ENCODE measurements at places on chromosomes 2 and 18.

- DNase-seq: no peak
Measured at GRCh38 chr2:234949762-234950434, 1.9 kb upstream of the SH3BP4 start.

DNA sequence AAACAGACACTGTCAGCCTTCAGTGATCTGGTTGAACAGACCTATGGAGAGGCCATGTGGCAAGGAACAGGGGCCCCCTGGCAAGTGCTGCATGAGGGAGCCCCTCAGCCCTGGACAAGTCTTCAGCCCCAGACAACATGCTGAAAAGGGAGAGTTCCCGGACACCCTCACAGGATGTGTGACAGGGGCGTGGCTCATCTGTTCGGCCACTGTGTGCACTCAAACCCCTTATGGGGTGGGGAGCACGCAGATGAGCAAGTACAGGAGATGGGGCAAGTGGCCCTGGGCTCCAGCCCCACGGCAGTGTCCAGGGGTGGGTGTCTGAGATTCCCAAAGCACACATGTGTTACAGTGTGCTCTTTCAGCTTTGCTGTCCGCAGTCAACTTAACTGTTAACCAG lies 35.4 kb upstream of the MPPE1 start:
- DNase-seq: no peak

- no peak for DNase-seq
Measured at GRCh38 chr2:118969734-118970395, 27.9 kb downstream of the MARCO start.

GRCh38 chr2:210299866-210300373 lies 15.1 kb downstream of the MYL1 start:
- DNase-seq: no peak

- no peak for DNase-seq
Measured at GRCh38 chr2:30225131-30225762, 6.1 kb upstream of the LBH start.

DNA sequence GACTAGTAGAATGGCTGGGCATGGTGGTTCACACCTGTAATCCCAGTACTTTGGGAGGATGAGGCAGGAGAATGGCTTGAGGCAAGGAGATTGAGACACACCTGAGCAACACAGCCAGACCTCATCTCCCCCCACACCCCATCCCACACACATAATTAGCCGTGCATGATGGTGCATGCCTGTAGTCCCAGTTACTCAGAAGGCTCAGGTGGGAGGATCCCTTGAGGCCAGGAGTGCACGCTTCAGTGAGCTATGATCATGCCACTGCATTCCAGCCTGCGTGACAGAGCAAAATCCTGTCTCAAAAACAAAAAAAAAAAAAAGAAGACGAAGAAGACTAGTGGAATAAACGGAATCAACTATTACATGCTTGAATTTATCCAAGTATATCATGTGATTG lies 150.0 kb downstream of the STK39 start:
- DNase-seq: no peak

DNA sequence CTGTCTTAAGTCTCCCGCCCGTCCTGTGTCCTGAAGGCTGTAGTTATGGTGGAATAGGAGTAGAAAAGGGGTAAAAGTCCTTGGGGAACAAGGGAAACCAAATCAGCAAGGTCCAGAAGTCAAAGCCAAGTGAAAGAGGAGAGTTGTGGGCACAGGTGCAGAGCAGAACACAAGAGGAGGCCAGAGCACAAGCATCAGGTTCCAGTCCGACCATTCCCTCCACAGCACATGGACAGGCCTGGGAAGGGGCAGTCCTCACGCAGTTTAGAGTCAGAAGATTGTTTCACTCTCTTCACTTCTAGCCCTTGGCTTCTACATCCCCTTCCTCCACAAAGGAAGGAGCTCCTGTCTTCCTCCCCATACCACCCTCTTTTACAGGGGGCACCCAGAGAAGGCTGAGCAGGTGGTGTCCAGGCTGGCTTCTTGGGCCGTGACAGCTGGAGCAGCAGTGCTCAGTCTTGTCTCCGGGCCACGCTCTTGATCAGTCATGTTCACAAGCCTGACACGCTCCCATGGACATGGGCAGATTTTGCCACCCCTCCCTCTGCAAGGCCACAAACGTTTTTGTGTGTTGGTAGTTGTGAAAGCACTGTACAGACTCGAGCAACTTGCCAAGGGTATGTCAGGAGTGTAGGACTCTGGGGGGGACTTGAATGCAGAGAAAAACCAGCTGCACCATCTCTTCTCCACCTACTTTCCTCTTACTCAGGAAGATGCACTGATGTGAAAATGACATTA lies 138.5 kb upstream of the DAPL1 start:
- no peak for DNase-seq

GRCh38 chr2:8491296-8492027 lies 190.4 kb upstream of the ID2 start:
- DNase-seq: no peak

DNA sequence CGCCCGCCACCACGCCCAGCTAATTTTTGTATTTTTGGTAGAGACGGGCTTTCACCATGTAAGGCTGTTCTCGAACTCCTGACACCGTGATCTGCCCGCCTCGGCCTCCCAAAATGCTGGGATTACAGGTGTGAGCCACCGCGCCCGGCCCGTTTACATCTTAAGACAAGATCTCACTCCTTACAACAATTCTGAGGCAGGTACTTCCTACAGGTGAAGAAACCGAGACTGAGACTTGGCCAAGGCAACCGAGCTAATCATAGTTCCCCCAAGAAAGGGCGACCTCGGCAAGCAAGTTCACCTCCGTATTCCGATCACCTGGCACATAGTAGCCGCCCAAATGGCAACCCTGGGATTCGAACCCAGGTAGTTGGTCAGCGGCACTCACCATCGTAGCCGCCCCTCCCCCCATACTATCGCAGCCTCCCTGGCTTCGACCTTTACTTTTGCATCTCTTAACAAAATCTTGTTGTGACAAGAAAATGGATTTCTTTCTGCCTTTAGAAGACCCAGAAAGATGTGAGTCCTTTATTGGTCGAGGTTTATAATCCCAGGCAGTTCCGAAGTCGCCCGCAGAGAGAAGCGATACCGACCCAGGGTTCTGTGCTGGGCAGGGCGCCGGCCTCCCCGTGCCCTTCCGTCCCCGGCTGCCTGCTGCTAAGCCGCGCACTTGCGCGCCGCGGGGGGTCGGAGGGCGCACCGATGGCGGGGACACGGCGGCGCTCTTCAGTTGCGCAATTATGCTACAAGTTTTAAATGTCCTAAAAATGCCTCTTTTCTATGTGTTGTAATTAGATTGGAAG lies 1.1 kb upstream of the FZD5 start:
- no peak for DNase-seq

DNA sequence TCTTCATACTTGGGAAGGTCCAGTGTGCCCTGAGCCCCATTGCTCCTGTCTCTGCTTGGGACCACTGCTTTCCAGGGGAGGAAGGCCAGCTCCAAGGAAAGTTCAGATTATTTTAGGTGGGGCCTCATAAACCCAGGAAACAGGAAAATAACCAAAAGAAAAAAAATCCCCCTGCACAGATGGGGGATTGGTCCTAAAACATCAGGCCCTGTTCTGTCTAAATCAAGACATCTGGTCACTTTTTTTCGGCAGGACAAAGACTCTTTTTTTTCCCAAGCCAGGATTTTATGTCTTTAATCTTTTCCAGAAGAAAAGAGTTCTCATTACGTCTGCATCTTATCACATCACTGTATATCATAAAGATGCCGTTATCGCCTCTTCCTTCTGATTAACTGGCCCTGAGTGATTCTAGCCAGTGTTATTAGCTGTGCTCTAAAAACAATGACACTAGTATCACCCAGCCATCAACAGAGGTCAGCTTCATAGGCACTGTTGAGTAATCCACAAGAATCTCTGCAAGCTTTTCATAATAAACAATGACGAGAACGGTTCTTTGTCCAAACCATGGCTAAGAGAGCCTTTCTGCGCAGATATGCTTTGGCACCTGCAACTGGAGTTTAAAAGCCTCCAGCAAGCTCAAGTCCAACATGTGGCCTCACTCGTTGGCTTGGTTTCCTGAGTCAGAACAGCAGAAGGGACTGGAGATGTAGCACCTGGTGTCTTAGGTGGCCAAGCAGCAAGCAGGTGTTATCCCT lies 138.2 kb downstream of the VAPA start:
- DNase-seq: no peak

GRCh38 chr2:235754357-235755207 lies 260.7 kb downstream of the AGAP1 start:
- DNase-seq: no peak

- DNase-seq: no peak
Measured at GRCh38 chr18:50720325-50720674, 99.5 kb downstream of the MRO start.

DNA sequence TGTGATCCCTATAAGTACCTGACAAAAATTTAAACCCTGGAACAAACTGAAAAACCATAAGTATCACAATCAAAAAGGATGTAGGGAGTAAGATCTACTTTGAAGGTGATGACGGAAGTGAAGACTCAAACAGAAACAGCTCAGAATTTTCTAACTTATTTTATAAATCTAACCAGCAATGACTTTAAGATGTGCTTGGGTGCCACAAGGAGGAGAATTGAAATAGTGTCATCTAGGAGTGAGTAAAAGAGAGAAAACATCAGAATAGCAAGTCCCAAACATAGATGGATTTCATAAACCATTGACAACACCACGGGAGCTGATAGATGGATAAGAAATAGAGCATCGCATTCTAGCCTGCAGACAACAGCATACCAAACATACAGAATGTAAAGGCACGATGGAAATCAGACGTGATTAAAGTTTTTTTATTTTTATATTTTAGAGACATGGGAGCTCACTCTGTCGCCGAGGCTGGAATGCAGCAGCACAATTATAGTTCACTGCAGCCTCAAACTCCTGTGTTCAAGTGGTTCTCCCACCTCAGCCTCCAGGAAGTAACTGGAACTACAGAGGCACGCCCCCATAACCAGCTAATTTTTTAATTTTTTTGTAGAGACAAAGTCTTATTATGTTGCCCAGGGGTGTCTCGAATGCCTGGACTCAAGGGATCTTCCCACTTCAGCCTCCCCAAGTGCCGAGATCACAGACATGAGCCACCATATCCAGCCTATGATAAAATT lies 36.9 kb downstream of the MAP3K19 start:
- DNase-seq: no peak

GRCh38 chr2:102639429-102639828 lies 20.1 kb downstream of the SLC9A2 start:
- no peak for DNase-seq

DNA sequence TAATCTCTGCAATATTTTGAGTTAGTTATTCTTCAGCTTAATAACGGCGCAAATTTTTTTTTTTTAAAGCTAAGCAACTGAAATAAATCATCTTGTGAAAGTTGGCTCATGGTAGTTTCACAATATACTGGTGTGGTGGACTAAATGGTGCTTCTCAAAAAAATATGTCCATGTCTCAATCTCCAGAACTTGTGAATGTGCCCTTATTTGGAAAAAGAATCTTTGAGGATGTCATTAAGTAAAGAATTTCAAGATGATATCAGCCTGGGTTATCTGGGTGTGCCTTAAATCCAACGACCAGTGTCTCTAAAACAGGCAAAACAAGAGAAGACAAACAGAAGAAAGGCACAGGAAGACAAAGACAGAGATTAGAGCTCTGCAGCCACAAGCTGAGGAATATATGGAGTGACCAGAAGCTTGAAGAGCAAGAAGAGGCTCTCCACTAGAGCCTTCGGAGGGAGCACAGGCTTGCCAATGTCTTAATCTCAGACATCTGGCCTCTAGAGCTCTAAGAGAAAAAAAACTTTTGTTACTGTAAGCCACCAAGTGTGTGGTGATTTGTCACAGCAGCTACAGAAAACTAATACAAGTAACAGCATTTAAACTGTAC lies 71.4 kb downstream of the HNMT start:
- no peak for DNase-seq

DNA sequence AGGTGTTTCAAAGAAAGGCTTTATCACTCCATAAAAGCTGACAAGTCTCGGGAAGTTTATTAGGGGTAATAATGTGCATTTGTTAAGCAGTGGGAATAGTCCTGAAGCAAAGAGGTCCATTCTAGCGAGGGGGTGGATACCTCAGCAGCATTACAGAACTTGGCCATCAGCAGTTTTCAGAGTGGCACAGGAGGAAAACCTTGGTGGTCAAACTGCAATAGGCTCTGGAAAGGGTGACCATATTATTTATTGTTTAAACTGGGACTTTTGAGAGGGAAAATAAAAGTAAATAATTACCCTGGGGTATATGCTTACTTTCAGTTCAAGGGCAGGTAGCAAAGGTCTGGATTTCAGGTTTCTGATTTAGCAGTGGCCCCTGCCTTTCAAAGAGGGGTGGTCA lies 115.5 kb upstream of the KLHL14 start:
- DNase-seq: no peak

DNA sequence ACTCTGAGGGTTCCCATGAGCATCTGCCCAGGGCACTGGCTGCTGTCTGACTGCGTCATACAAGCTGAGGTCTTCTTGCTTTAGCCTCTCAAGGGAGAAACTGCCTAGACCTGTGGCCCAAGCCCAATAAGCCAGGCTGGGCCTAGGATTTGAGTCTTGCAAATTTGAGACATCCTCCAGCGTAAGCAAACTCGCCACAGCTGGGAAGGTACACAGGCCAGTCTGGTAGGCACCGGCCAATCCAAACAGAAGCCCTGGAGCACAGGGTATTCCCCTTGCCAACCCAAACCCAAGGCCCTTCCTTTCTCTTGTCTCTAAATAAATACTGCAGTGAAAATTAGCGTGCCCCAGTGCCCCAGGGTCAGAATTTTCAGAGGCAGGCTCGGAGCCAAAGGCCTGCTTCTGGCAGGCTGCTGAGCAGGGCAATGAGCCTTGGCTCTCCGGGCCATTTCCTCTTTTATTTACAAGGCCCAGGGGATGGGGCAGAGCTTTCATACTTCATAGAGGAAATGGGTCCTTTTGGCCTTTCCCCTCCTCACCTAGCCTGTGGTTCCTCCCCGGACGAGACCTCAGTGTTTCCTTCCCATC lies 33.3 kb downstream of the POLR1A start:
- DNase-seq: no peak

GRCh38 chr2:46650556-46651001 lies 171.2 kb downstream of the TMEM247 start:
- peak; percentile 39 for DNase-seq

DNA sequence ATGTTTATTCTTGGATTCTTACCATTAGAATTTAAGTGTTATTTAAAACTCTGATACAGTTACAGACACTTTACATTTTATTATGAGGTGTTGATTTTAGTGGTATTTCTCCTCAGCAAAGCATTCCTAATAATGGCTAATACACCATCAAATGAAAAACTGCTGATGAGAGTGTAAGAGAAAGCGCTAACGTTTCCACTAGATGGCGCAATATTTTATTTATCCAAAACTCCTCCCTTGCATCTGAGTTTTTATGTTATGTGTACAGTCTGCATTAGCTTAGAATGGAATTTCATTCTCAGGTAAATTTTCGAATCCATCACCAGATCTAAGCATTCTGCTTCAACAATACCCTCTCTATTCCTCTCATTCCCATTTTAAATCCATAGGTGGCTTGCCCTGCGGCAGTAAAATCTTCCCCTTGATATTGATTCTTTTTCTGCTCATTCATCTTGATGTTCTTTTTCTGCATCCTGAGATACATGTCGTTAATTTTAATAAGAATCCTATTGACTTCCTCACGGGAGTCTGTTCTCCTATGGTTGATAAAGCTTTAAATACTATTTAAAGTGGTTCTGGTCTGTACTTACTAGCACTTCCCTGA lies 53.9 kb downstream of the PRKRA start:
- DNase-seq: no peak

Data from activated T-helper 1 cell treated with Interleukin-2 at 50 U/mL for 16 hours (primary cell).